NCI-H2081 (cell line): ENCODE measurements at places on chromosomes 2 and 18.

DNA sequence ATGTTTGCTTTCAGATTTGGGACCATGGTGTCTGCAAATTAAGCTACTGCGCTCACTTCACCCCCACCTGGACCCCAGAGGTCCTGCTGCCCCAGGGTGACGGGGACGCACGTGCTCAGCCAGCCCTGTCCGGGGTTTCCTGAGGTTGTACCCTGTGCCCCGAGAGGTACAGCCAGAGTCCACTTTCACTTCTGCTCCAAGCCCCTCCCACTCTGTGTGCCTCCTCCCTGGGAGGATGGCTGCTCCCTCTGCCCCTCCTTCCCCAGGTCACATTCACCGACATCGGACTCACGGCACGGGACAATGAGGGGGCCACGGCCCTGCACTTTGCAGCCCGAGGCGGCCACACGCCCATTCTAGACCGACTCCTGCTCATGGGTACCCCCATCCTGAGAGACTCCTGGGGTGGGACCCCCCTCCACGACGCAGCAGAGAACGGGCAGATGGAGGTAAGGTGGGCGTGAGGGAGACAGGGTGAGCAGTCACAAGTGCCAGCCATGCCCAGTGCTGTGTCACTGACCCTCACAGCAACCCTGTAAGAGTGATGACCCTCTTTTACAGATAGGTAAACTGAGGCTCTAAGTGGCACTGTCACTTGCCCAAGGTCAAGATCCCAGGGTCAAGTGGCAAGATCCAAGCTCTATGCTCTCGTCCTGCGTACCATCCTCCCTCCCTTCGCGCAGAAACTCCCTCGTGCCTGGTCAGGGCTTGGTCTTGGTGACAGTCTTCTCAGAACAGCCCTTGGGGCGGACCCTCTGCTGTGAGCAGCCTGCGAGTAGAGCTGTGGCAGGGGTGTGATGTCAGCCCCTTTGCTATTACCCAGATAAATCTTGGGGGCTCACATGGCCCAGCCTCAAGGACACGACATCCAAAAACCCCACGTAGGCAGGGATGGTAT is 7.6 kb downstream of the ESPNL start:
- no peak for DNase-seq

- no peak for DNase-seq
Observed at GRCh38 chr2:58721912-58722591, 480.9 kb upstream of the FANCL start.

DNA sequence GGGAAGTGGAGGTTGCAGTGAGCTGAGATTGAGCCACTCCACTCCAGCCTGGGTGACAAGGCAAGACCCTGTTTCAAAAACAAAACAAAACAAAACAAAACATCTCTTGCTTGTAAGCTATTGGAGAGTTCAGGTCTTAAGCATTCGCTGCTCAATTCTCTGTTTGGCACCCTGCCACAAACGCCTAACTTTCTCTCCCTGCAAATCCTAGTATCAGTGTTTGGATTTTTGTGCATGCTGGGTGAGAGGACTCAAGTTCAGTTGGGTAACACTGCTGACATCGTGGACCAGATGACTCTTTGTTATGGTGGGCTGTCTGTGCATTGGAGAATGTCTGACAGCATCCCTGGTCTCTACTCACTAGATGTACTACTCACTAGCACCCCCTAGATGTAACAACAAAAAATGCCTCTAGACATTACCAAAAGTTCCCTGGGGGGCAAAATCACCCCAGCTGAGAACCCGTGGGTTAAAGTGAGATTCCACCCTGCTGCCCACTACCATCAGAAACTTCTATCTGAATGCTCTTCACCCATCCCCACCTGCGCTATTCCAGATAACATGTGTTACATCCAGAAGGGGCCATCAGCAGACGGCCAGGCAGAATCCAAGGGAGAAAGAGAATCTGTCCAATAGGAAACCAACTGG is 50.9 kb downstream of the CACNB4 start:
- DNase-seq, result no peak

- DNase-seq, result no peak
Observed at GRCh38 chr2:127563458-127564428, 28.3 kb downstream of the MYO7B start.
